ENCODE measurements at places on chromosomes 6 and 20. TPM values are rescaled to one million over a fixed set of nuclear protein-coding genes. Genes with fewer than 3 reads are reported as not detected.

DNA sequence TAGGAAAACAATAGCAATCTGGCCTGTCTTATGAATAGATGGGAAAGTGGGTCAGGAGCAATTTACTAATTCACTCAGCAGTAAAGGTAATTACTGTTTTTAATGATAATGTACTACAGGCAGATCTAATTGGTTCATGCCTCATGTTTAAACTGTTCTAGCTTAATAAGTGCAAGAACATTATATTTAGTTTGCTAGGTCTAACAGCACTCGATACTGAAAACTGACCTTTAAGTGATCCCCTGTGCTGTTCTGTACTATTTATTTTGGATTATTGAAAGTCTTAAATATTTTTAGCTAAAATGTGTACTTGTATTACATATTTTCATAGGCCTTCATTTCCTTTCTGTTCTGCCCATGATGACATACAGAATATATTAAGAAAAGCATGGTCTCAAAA is 998.0 kb upstream of the GJE1 start:
- H3K27me3 ChIP-seq: no peaks in the 10 kb centered on the region
- H3K27ac ChIP-seq: no peak overlapping the region
- H3K4me1 ChIP-seq: no peaks in the 10 kb centered on the region
- no peak overlapping the region for H3K4me3 ChIP-seq

GRCh38 chr6:41255638-41256246 is 27.6 kb downstream of the TREML4 start:
- no peak overlapping the region for H3K27ac ChIP-seq
- H3K4me1 ChIP-seq: no peaks in the 10 kb centered on the region
- no peak for DNase-seq

DNPH1 gene
- 27.3 TPM for total RNA-seq

ENPP1 gene
- 0.08 TPM for total RNA-seq

HLA-DRB1 gene
- 31.3 TPM for total RNA-seq

IP6K3 gene
- total RNA-seq: not detected

GATA5 gene
- not detected for total RNA-seq

All from CD4-positive, alpha-beta T cell (primary cell).